GM12892 (cell line): ENCODE measurements at places on chromosomes 6 and 20.

DNA sequence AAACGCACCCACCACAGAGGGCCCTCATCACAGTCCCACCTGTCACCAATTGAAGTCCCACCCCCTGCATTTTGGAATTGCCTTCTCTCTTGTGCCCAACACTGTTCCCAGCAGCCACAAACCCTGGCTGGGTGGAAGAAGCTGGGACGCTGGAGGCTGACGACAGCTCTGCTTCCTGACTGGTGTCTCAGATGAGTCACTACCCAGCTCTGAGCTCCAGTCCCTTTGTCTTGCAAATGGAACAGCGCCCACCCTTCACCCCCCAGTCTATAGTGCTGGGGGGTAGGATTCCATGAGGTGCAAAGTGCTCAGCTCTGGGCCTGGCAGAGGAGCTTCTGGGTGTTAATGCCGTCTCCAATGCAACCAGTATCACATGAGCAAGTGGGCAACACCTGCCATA lies 85.3 kb downstream of the DLGAP4 start:
- no peak for DNase-seq

GRCh38 chr6:107689951-107690642 lies 134.0 kb downstream of the SCML4 start:
- no peak for DNase-seq

DNA sequence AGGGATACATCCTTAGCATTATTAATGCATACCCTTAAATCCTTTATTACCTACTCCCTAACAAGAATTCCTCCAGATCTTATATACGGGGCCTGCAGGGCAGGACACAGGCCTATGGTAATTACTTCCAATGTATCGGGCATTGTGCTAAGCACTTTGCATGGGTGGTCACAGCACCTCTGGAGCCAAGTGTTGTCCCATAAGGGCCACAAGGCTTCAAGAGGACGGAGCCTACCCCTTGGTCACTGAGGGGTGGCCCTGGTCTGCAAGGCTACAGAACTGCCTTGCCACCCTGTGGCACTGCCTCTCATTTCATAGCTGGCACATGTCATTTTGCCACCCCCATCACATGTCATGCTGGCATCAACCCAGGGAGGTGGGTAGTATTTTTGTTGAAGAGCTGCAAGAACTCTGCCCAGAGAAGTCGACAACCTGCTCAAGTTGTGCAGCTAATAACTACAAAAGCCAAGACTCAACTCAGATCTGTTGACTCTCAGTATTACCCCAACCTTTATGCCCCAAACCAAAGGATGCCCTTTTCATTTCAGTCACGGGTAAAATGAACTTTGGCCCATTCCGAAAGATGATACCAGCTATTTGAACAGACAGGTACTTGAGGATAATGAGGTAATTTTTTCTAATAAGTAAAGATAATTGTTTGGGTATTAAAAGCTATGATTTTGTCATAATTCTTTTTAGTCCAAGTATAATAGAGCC lies 144.1 kb upstream of the AKAP12 start:
- DNase-seq = no peak

DNA sequence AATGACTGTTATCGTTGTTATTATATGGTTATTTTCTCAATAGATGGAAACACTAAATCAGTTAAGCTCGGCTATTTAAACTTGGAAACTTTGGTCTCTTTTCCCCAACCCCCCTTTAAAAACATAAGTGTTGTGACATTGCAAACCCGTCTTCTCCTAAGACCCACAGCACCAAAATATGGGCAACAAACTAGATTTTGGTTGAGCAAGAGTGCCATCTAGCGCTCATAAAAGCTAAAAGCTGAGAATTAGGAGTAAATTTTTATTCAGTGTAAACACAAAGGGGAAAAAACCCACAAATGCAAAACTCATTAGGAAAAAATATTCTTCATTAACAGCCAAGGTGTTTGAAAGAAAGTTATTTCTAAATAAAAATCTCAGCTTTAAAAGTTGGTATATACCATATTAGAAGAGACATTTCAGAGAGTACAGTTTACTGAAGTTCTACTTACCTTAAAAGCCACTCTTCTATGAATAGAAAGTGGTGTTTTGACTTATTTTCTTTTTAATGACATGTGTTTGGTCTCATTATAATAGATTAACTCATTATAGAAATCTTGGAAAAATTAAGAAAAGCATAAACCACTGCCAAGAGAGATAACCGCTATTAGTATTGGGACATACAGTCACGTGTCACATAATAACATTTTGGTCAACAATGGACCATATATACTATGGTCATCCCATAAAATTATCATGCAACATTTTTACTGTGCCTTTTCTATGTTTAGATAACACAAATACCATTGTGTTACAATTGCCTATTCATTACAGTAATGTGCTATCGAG lies 21.1 kb downstream of the SESN1 start:
- no peak for DNase-seq

DNA sequence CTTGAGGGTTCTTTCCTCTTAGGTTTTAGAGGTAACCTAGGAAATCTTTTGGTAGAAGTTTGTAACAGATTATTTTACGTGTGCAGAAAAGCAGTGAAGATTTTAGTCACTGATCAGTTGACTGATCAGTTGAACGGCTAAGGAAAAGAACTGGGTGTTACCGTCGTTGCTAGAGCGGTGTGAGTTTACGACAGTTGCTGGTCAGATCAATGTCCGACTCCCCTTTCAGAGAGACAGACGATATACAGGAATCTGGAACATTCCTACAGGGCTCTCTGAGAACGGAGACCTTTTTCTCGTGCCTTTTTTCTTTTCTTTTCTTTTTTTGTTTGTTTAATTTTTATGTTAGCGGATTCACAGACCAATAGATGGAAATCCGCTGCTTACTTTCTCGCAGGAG lies 132.1 kb upstream of the ZNF184 start:
- no peak for DNase-seq

- no peak for DNase-seq
These were observed 13.9 kb upstream of the ABHD16B start for GRCh38 chr20:63847237-63848002.

- no peak for DNase-seq
These were observed 41.8 kb upstream of the UBR2 start for GRCh38 chr6:42522036-42522435.

GRCh38 chr6:24949020-24949569 lies 13.3 kb upstream of the RIPOR2 start:
- DNase-seq = peak; percentile 16

DNA sequence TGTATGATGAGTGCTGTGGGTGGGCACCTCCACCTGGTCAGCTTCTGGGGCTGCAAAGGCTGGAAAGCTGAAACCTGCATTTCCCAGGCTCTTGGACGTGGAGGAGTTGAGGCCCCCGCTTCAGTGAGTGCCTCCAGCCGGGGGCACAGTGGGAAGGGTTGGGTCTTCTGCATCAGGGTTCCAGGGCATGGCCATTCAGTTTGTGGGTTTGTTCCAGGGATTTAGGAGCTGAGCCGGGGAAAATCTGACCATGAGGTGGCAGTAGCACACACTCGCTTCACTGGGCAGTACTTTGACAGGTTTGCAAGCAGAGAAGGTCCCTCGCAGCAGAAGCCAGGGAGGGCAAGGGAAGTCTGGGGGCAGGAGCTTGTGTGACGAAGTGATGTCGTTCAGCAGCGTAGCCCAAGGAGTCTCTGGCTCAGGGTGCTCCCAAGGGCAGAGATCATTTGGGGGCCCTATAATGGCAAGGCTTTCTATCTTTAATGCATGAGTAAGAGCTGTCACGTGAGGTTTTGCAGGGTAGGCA lies 69.5 kb upstream of the SULF2 start:
- no peak for DNase-seq

- no peak for DNase-seq
These were observed 19.1 kb downstream of the BTN2A1 start for GRCh38 chr6:26476896-26477295.

GRCh38 chr6:168525114-168525513 lies 84.1 kb downstream of the SMOC2 start:
- DNase-seq = no peak

DNA sequence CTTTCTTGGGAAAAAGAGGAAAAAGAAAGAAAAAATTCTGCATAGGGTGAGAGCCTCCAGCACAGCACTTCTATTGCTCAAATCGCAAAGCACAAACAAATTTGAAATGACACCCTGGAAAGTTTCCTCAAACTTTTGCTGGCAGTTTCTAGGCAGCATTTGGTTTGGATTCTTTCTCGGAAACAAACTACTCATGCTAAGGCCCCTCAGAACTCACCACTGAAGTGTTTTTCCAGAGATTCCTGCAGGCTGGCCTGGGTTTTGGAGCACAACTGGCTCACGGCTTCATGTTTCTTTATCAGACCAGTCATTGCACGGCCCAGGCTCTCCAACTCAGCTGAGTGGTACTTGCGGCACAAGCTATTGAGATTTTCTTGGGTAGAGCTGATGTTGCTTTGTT lies 237.8 kb downstream of the SYNE1 start:
- DNase-seq = no peak

DNA sequence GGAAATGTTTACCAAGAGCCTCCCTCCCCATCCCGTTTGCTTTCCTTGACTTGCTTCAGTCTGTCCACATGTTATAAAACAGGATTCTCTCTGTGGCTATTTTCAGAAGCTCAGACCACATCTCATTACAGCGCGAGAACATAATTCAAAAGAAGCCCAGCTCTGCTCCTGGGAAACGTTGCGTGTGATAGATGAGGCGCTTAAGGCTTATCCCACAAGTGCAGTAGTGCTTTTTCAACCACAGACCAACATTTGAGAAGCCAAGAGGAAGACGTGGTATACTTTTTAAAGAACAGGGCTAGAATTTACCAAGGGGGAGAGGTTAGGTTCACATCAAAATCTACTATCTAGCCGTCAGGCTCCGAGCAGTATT lies 239.5 kb downstream of the SLC24A3 start:
- no peak for DNase-seq

- DNase-seq = no peak
These were observed 12.2 kb downstream of the RAET1G start for GRCh38 chr6:149910721-149911151.

DNA sequence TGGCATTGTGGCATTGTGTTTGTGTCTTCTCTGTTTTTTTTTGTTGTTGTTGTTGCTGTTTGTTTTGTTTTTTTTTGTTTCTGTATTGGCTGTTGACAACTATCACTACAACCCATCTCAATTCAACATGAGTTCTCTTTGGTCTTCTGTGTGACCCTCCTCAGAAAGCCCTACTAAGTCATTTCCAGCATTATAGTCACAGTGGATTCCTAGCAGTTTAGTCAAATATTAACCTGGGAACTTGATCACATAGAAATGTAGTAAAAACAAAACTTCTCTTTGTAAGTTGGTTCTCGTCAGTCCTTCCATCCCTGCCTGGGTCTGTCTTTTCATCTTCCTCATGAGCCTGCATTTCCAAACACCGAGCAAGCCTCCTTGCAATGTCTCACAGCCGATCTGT lies 16.8 kb downstream of the SLC17A2 start:
- DNase-seq = no peak

DNA sequence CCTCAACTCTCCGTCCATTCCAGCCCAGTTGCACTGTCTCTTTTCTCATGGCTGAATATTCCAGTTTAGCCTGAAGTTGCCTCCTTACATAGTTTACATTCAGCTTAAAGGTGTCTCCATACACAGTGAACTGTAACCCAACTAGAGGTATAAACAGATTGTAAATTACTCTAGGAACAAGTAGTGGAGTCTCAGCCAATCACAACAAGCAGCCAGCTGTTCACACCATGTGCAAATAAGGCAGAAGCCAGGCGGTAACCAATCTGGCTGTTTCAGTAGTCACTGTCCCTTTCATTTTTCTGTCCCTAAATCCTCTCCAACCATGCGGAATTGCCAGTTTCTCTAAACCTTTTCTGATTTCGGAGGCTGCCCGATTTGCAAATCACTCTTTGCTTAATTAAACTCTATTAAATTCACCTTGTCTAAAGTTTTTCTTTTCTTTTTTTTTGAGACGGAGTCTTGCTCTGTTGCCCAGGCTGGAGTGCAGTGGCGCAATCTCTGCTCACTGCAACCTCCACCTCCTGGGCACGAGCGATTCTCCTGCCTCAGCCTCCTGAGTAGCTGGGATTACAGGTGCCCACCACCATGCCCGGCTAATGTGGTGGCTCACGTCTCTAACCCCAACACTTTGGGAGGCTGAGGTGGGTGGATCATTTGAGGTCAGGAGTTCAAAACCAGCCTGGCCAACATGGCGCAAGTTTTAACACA lies 37.6 kb upstream of the GFOD1 start:
- DNase-seq = no peak

DNA sequence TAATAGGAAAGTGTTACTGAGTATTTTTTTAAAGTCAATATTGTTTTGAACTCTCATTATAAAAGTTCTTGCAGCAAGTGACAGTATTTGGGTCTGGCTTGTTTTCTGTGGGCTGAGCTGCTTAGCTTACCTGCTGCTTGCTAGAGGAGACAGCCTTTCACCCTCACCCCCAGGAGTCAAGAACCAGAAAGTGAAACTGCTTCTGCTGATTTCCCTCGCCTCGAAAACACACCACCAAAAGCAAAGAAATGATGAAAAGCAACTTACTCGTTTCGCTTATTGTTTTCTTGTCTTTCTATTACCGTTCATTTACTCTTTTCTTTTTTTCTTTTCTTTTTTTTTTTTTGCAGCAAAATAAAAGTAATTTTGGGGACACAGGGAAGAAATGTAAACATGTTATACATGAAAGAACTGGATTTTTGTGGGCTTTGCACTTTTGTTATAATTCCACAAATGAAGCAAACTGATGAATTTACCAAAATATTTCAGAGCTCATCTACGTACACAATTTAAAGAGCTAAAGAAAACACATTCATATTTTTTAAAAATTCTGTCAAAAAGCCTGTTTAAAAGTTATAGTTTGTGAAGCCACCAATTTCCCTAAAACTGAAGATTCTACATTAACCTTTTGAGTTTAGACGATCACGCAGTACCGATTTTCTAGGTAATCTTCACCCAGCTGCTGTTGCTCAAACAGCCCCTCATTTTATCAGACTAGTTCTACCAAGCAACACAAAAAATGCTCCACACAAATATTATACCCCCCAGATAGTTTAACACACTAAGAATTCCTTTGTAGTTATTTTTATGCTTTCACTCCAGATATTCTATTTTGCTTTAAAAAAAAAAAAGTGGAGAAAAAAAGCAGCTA lies 1.7 kb downstream of the SCML4 start:
- DNase-seq = peak; percentile 31

DNA sequence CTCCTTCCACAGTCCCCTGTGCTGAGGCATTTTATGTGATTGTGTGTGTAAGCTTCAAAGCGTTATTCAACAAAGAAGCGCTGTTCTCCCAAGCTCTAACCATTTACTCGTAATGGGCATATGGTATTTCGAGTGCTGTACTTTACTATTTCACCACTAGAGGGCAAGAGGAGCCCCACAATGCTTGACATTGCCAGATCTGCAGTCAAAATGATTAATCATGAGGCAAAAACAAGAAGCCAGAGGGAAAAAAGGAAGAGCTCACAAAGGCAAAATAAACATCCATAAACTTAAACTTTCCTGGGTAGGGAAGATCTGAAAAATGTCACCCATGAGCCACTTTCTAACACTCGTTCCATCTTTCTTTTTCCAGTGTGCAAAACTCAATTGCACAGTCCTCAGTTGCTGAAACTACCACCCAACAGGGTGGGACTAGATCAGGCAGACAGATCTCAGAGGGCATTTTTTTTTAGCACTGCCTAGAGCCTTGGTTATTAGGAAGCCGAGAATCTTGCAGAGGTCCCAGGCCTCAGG lies 215.0 kb upstream of the PLCB4 start:
- DNase-seq = no peak

- DNase-seq = no peak
These were observed 510 bp downstream of the NDRG3 start for GRCh38 chr20:36745234-36745926.

- no peak for DNase-seq
These were observed 823.6 kb upstream of the ADGRB3 start for GRCh38 chr6:67811239-67812037.

- DNase-seq = no peak
These were observed 433.5 kb downstream of the PRKN start for GRCh38 chr6:162294029-162294428.
